ENCODE measurements at places on chromosomes 5 and 9.

GRCh38 chr9:92171822-92172221 is 56.6 kb upstream of the SPTLC1 start:
- no peak for DNase-seq

GRCh38 chr9:94627287-94627686 is 12.0 kb downstream of the FBP1 start:
- DNase-seq, result no peak

DNA sequence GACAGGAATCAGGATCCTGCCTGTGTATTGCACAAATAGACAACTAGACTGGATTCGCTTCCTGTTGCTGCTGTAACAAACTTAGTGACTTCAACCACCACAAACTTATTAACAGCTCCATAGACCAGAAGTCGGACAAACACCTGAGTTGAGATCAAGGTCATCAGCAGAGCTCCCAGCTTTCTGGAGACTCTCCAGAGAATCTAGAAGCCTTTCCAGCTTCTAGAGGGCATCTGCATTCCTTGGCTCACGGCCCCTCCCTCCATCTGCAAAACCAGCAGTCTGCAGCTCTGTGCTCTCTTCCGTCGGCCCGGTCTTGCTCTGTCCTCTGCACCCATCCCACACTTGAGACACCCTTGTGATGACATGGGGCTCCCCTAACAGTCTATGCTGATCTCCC is 99.1 kb downstream of the KCNT1 start:
- DNase-seq, result no peak

- DNase-seq, result no peak
Measured at GRCh38 chr9:29006628-29007027, 1433.3 kb upstream of the C9orf72 start.
